ENCODE measurements at places on chromosomes 5 and 9.

DNA sequence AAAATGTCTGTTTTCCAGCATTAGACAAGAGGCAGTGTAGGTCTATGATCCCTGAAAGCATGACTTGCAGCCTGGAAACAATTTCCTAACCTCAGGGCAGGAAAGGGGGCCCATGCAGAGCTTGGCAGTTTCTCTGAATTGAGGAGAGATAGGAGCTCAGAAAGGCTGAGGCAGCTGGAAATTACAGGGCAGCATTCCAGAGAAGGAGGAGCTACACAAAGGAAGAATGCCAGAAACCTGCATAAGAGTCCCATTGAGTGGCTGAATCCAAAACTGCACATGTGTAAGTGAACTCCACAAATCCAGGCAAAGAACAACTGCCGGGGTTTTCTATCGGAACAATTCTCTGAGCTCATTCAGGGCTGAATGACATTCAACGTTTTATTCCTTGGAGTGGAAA lies 346.8 kb downstream of the PIK3R1 start:
- DNase-seq: no peak

- DNase-seq: no peak
These were observed 65.0 kb downstream of the STX17 start for GRCh38 chr9:99971410-99971809.

DNA sequence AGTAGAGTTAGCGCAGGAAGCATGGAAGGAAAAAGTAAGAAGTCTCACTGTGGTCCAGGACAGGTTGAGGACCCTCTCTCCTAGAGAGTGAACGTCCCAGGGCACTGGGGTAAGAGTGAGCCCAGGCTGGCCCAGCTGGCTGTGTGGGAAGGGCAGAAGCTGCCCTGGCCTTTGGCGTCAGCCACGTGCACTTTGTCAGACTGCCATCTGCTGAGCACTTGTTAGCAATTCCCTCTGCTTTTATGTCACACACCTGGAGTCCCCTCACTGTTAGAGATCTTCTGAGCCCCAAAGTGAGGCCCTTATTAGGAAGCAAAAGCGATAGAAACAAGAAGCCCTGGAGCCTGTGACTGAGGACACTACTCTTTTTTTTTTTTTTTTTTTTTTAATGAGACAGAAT lies 79.1 kb downstream of the UGCG start:
- DNase-seq: no peak

- no peak for DNase-seq
These were observed 194.9 kb downstream of the C9orf152 start for GRCh38 chr9:110013064-110013463.

GRCh38 chr9:126591922-126592321 lies 21.8 kb upstream of the LMX1B start:
- no peak for DNase-seq

DNA sequence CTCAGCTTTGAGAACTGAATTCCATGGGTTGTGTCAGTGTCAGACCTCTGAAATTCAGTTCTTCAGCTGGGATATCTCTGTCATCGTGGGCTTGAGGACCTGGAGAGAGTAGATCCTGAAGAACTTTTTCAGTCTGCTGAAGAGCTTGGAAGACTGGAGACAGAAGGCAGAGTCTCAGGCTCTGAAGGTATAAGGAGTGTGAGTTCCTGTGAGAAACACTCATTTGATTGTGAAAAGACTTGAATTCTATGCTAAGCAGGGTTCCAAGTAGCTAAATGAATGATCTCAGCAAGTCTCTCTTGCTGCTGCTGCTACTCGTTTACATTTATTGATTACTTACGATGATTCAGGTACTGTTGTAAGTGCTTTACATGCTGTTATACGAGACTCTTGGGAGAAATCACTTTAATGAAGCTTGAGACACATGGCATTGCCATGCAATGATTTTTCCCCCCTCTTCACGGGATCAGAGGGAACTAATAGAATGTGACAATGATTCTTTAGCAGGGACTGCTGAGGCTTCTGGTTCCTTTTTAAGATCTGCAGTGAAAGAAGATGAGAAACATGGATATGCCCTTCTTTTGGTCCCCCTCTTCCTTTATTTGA lies 63.8 kb downstream of the PTTG1 start:
- DNase-seq: no peak

DNA sequence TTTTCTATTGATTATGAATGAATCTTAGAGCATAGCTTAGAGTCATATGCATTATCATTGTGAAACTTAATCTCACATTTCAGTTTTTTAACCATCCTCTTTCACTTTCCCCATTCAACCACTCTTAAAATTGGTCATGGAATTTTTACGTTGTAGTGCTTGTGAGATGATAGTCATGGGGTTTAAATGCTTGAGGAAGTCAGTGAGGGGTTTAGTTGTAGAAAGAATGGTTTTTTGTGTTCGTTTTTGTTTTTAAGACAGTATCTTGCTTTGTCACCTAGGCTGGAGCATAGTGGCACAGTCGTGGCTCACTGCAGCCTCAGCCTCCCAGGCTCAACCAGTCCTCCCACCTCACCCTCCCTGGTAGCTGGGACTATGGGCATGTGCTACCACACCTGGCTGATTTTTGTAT lies 19.6 kb downstream of the UGCG start:
- DNase-seq: no peak

DNA sequence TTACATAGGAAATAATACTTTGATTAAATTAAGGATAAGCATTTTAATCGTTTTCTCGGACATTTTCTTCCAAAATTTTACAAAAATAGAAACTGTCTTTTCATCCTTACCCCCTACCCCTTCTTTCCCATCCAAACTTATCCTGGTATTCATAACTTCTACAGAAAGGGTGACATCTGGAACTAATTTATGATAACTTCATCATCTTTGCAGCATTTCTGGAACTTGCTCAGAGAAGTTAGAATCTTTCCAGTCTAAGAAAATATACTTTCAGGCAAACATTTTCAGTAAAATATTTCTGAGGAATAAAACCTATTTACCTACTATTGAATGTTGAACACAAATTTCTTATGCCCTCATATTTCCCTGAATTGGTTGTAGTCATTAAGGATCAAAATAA lies 309.0 kb downstream of the MAN2A1 start:
- DNase-seq: no peak

DNA sequence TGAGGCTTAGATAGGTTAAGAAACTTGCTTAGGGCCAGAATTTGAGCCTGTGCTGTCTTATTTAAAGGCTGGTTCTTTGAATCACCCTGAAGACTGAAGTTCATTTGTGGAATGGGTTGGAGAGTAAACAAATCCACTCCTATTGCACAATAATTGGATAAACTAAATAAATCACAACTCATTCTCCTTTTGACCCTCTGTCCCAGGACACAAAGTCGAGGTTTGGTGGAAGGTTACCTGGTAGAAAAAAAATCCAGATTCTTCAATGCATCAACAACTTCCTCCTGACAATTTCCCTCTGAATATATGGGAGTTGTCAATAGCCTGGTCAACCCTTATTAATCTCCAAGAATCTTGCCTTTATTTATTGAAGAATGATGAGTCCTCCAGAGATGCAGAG lies 28.9 kb downstream of the TBC1D2 start:
- no peak for DNase-seq
